ENCODE measurements at places on chromosomes 12 and 14.

GRCh38 chr12:109741286-109741969, 27.8 kb downstream of the FAM222A start:
- no peak for DNase-seq

GRCh38 chr12:61291647-61292046, 968.6 kb upstream of the USP15 start:
- no peak for DNase-seq

- DNase-seq, result no peak
Observed at GRCh38 chr12:68557011-68557730, 53.5 kb upstream of the RAP1B start.

- no peak for DNase-seq
Observed at GRCh38 chr12:99960311-99960710, 24.4 kb downstream of the ANKS1B start.

DNA sequence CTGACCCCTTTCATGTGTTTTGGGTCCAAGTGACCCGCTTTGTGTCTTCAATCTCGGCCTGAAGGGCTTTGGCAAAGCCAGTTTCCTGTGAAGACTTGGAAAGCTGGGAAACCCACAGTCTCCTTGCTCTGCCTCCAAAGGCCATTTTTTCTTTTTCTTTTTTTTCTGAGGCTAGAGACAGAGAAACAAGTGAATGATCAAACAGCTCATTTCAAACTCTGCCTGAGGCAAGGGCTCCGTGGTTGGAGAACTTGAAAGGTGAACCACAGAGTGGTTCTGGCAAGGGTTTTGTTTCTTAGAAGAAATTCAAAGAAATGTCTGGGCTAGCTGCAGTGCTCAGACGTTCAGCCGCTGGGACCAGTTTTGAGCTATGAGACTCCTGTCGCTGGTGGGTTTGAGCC, 62.7 kb downstream of the ERH start:
- DNase-seq, result no peak

- peak; percentile 54 for DNase-seq
Observed at GRCh38 chr12:56160193-56160763, 2.1 kb downstream of the MYL6 start.

- no peak for DNase-seq
Observed at GRCh38 chr14:34324363-34324795, 137.7 kb downstream of the SPTSSA start.

DNA sequence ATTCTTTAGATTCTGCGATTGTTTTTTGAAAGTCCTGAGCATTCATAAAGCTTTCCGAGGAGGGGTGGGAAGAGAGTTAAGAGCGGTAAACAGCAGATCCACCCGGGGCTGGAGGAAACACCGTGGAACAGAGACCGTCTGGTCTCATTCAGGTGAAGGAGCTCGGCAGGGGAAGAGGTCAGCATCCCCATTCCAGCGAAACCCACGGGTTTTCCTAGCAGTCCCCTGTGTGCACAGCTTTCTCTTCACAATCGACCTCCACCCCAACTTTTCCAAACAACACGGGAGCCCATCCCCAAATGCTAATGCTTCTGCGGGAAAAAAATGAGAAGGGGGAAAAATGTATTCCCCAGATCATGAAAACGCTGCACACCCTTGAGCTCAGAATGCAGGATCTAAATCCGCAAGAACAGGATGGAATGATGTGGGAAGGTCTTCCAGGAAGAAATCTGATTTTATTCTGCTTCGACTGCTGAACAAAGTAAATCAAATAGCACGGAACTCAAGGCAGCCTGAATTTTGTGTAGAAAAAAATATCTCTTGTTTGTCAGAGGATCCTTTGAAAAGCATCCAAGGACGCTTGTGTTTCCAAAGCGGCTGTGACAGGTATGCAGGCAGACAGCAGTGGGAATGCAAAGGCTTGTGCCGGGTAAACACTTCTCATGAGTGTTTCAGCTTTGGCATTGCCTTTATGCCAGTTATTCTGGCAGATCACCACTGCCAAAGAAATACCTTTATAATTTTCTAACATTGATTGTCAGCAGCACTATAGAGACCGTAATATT, 128.8 kb downstream of the NDUFA12 start:
- no peak for DNase-seq

- no peak for DNase-seq
Observed at GRCh38 chr12:114631242-114631641, 52.7 kb downstream of the TBX3 start.

- no peak for DNase-seq
Observed at GRCh38 chr14:87864356-87865270, 128.4 kb downstream of the GALC start.

All from stimulated activated CD4-positive, alpha-beta T cell treated with anti-CD3 and anti-CD28 coated beads, Interleukin-2, amount 100 ng/mL, for 24 hours (primary cell).